ENCODE measurements at places on chromosomes 5 and 9. TPM values are rescaled to one million over a fixed set of nuclear protein-coding genes. Genes with fewer than 3 reads are reported as not detected.

The NRG2 gene
- total RNA-seq = 20.2 TPM

DNA sequence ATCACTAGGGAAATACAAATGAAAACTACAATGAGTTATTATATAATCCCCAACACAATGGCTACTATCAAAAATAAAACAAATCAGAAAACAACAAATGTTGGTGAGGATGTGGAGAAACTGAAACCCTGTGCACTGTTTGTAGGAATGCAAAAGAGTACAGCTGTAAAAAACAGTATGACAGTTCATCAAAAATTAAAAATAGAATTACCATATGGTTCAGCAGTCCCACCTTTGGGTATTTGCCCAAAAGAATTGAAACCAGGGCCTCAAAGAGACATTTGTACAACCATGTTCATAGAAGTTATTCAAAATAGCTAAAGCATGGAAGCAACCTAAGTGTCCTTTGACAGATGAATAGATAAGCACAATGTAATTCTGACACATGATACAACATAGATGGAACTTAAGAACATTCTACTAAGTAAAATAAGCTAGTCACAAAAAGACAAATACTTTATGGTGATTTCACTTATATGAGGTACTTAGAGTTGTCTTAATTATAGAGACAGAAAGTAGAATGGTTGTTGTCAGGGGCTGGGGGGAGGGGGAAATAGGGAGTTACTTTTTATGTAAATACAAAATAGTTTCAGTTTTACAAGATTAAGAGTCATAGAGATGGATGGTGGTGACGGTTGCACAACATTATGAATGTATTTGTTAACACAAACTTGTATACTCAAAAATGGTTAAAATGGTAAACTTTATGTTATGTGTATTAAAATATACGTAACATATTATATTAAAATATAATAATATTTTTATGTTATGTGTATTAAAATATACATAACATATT is 102.8 kb downstream of the KCTD16 start:
- DNase-seq = no peak

DNA sequence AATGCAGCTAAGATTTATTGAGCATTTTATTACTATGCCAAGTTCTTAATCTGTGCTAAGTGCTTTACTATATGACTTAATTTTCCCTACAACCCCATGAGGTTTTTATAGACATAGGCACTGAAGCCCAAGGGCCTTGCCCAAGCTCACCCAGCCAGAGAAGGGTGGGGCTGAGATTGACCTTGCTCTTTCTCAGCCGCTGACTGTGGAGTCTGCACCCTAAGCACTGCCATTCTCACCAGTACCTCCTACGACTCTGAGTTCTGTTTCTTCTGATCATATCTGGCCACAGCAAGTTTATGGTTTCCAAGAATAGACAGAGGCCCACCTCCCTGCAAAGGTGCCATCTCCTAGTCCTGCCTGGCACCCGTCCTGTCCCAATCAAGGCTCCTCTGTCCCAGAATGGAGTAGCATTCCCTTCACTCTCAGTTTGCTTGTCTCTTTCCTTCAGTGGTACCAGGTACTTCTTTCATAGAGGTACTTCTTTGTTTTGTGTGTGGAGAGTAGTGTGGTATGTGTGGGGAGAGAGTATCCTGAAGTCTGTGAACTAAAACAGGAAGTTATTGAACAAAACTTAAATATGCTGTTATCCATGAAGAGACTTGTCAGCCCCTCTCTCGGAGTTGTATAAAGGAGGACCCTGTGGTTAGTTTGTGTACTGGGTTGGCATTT is 42.6 kb downstream of the CSF1R start:
- no peak for DNase-seq

DNA sequence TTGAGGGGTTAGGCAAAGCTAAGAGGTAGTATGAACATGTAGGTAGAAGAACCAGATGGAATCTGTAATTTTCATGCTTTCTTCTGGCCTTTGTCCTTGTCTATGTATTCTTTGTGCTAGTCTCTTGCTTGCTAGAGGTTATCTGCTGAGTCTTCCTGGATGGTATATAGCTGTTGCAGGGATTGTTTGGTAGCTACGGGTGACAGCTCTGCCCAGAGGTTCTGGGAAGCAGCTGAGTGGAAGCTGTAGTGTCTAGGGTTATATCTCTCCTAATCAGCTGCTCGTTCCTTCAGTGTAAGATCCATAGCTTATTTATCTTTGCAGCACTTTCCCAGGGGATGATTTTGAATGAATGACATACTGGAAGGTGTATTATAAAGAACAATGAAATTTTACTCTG is 100.3 kb downstream of the ATG10 start:
- DNase-seq = no peak

DNA sequence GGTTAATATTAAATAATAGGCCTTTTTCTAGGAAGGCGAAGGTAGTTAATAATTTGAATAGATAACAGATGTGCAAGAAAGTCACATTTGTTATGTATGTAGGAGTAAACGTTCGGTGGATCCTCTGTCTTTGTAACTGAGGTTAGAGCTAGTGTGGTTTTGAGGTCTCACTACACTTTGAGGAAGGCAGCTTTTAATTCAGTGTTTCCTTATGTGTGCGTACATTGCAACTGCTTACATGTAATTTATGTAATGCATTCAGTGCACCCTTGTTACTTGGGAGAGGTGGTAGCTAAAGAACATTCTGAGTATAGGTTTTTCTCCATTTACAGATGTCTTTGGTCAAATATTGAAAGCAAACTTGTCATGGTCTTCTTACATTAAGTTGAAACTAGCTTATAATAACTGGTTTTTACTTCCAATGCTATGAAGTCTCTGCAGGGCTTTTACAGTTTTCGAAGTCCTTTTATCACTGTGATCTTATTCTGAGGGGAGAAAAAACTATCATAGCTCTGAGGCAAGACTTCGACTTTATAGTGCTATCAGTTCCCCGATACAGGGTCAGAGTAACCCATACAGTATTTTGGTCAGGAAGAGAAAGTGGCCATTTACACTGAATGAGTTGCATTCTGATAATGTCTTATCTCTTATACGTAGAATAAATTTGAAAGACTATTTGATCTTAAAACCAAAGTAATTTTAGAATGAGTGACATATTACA is 45.7 kb downstream of the TGFBR1 start:
- no peak for DNase-seq

GRCh38 chr5:133075572-133076536 is 24.0 kb downstream of the HSPA4 start:
- no peak for DNase-seq

- DNase-seq = no peak
Observed at GRCh38 chr9:19231904-19232822, 1.7 kb downstream of the DENND4C start.

DNA sequence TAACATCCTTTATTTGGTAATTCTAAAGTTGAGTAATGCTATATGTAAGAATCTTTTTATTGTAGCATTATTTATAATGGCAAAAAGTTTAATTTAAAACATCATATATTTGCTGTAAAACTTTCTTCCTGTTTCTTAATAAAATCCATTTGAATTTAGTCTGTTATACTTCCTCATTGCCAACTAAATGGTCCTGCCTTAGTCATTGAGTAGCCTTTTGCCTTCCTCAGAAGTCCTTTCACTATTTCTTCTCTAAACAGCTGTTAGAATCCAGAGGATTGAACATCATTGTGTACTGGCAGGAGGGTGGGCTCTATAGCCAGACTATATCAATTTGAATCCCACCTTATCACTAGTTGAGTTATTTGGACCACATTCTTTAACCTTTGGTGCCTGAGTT is 11.0 kb downstream of the SLC44A1 start:
- DNase-seq = no peak

- no peak for DNase-seq
Observed at GRCh38 chr5:80069251-80069800, 34.2 kb downstream of the THBS4 start.
